ENCODE measurements at places on chromosomes 4 and X.

- no peak for DNase-seq
These were observed 158.5 kb upstream of the S100G start for GRCh38 chrX:16491461-16491860.

- no peak for DNase-seq
These were observed 1353.4 kb downstream of the FSTL5 start for GRCh38 chr4:160810424-160810823.

DNA sequence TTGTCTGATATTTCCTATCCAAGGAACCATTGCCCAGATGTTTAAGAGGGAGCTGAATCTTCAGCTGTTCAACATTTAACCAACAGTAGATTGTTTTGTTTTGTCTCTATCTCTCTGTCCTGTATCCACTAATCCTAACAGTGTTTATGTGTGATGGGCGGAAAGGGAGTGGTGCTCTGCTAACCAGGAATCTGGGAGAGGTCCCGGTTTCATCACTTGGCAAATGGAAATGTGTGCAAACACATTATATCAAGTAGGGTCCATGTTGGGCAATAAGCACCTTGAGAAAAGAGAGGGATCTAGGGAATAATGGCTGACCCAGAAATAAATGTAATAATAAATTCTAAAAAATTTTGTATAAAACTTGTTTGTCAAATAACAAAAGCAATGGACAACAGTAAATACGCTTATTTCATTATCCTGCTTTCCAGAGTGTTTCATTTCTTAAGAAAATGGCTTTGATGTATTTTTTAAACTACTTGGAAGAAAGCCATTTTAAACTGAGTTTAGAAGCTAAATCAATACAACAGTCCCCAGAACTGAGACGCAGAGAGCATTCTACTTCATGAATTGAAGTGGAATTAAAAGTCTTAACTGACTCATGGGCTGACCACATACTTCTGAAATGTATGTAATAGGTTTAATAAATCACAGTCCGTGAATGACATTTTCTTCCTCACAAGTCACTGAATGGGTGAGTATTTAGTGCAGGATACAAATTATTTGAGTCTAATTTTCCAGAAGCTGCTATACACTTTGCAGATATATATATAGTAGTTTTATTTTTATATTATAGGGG is 55.8 kb downstream of the EMCN start:
- DNase-seq = no peak

DNA sequence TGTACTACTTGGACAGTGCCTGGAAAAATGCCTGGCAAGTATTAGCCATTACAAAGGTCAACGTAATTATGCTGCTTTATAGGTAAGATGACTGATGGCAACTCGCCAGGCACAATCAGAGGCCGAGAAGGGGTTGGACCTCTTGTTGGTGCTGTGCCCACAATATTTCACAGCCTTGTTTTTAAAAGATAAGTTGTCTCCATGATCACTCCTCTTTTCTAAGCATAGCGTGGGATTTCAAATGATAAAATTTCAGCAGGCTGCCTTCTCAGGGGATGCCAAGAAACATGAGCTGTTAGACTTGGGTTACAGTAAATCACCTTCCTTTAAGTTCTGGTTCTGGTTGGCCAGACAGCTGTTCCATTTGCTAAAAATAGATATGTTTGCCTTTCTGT is 26.9 kb downstream of the HOPX start:
- DNase-seq = no peak

Data from effector CD4-positive, alpha-beta T cell (primary cell).